Suppressor macrophage treated with lipopolysaccharide for 4 hours (primary cell): ENCODE measurements at places on chromosomes 4 and X.

DNA sequence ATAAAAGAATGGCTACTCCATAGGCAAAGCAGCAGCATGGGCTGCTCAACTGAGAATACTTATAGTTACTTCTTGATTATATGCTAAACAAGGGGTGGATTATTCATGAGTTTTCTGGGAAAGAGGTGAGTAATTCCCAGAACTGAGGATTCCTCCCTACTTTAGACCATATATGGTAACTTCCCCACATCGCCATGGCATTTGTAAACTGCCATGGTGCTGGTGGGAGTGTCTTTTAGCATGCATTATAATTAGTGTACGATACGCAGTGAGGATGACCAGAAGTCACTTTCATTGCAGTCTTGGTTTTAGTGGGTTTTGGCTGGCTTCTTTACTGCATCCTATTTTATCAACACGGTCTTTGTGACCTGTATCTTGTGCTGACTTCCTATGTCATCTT is 141.5 kb downstream of the MAGEB17 start:
- no peak for DNase-seq

- no peak for DNase-seq
Measured at GRCh38 chr4:157896726-157897125, 276.1 kb downstream of the GASK1B start.

DNA sequence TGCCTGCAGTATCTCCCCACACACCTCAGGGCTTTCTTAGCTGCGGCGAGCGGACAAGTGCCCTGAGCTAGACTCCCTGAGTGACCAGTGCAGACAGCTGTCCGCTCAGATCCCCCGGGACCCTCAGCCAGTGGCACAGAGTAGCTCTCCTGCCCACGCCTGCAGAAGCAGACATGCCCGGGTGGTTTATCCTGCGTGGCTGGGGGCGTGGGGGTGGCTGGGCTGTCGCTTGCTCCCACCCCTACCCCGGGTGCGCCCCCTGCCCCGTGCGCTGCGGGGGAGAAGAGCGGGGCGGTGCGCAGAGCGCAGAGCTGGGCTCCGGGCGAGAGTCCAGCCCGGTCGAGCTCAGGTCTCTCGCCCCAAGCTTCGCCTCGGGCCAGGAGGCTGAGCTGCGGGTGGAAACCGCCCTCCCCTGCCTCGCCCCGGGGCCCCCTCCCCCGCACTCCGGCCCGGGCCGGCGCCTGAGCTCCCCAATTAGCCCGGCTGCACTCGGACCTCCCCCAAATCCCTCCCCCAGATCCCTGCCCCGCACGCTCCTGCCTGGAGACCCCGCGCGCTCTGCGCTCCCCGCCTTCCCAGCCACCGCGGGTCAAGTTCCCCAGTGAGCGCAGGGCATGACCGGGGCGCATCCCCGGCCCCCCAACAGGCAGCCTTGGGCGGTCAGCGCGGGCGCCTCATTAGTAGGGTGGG is 11.7 kb upstream of the SHOX start:
- DNase-seq = no peak

DNA sequence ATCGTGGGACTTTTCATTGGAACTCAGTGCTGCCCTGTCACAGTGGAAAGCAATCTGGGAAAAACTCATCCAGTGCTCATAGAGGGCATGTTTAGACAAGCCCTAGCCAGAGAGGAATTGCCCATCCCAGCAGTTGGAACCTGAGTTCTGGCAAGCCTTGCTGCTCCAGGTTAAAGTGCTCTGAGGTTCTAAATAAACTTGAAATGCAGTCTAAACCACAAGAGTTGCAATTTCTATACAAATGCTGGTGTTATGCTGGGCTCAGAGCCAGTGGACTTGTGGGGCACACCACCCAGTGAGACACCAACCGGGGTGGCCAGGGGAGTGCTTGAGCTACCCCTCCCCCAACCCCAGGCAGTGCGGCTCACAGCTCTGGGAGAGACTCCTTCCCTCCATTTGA is 142.8 kb upstream of the PPP1R2C start:
- DNase-seq = no peak

GRCh38 chr4:166482758-166483157 is 609.7 kb downstream of the TLL1 start:
- no peak for DNase-seq

DNA sequence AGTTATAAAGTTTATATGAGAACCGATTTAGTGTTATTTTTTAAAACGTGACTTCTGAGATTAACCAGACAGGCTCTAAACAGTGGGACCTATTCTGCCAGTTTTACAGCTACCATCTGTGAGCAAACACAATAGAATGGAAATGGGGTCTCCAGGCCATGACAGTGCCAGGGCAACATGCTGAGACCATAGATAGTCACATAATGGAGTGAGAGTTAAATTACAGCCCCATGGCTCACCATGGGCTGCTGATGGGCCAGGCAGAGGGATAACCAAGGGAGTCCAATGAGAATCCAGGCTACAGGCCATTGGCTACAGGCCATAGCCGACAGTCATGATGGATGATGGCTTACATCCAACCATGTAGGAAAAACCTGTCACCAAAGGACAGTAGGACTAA is 183.5 kb upstream of the NDP start:
- DNase-seq = no peak

DNA sequence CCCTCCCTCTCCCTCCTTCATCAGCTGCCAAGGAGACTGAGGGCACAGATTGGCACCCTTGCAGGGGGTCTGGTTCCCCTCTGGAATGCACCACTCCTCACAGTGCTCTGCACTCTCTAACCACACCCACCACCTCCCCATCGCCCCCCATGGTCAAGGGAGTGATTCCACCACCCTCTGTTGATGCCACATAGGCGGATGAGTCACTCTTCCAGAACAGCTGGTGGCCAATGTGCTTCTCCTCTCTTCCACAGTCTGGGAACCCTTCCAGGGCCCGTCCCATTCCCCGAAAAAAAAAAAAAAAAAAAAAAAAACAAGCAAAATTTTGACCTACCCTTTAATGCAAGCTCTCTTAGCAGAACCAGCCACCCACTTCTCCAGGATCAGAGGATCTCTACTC is 341.3 kb upstream of the KLF3 start:
- peak; percentile 40 for DNase-seq

DNA sequence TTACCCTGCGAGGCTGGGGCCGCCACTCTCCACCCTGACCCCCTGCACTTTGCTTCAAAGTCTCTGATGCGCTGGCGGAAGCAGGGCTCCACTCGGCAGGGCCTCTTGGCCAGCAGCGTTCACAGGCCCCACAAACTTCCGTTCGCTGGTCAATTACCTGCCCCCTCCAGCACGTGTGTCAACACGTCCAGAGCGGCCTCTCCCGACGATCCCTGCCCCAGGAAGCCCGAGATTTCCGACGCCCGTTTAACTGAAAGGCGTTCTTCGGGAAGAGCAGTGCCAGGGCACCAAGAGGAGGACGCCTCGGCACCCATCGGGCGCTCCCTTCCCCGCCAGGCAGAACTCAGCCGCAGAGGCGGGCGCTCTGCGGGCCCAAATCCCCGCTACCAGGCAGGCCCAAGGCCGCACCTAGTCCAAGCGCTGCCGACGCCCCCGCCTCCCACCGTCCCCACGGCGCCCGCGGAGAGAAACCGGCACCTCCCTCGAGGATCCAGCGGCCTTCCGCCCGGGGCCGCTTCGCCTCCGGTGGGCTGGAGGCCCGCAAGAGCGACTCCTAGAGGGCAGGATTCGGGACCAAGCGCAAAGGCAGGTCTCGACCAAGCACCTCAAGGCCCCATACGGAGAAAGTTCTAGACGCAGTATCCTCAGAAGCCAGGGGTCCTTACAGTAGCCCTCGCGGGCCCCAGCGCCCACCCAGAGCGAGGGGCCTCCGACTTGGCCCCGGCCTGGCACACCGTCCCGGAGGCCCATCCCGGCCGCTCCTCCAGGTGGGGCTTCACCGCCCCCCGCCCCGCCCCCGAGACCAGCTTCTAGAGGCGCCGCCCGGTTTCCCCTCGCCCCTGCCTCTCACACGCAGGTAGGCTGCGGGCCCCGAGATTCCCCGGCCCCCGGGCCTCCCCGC is 586 bp downstream of the BCAP31 start:
- DNase-seq = peak; percentile 24

- DNase-seq = peak; percentile 45
Measured at GRCh38 chrX:13661735-13662288, 8.9 kb downstream of the TCEANC start.

GRCh38 chrX:13828392-13828791 is 11.5 kb upstream of the GPM6B start:
- DNase-seq = no peak

- peak; percentile 63 for DNase-seq
Measured at GRCh38 chr4:158193171-158193749, 17.0 kb upstream of the TMEM144 start.

DNA sequence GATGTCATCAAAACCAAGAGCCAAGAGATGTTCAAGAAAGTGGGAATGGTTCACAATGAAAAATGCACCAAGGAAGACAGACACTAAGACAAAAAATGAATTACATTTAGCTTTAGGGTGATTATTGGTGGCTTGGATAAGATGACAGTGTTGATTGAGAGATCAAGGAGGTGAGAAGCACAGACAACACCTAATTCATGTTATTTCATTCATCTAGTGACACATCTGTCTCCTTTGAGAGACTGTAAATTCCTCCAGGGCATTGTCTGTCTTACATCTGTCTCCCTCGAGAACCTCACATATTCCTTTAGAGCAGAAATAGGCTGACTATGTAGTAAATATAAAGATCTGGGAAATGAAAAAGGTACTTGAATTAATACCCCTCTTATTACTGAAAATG is 94.2 kb upstream of the SMIM31 start:
- no peak for DNase-seq

GRCh38 chr4:96974295-96974694 is 1134.4 kb downstream of the PDHA2 start:
- DNase-seq = no peak

GRCh38 chrX:37812110-37812509 is 32.3 kb downstream of the CYBB start:
- DNase-seq = peak; percentile 35

GRCh38 chrX:24928114-24928513 is 87.7 kb downstream of the ARX start:
- DNase-seq = no peak

- DNase-seq = no peak
Measured at GRCh38 chrX:47278691-47279090, 45.9 kb downstream of the USP11 start.

GRCh38 chr4:82969414-82969813 is 41.2 kb downstream of the LIN54 start:
- no peak for DNase-seq

- DNase-seq = no peak
Measured at GRCh38 chr4:40173470-40173875, 23.4 kb upstream of the RHOH start.

GRCh38 chr4:7684294-7684693 is 249.6 kb upstream of the PSAPL1 start:
- no peak for DNase-seq

- no peak for DNase-seq
Measured at GRCh38 chr4:140112576-140112975, 41.4 kb downstream of the MAML3 start.

GRCh38 chr4:119735165-119735651 is 106.6 kb upstream of the PDE5A start:
- no peak for DNase-seq

DNA sequence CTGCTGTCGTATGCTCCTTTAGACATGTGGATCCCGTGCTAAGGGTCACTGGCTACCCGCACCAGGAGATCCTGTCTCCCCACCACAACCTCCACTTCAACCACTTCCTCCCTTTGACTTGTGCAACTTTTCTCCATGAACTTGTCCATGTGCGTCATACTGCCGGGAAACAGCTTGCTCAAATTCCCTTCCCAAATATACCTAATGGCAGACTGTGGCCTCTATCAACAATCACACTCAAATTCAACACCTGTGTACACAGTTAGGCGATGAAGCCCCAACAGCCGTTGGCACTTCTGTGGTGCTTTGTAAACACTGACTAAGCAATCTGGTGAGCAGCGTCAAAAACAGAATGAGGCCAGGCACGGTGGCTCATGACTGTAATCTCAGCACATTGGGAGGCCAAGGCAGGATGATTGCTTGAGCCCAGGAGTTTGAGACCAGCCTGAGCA is 49.5 kb downstream of the CD99L2 start:
- DNase-seq = peak; percentile 54

GRCh38 chr4:37732526-37733186 is 46.5 kb upstream of the RELL1 start:
- no peak for DNase-seq

DNA sequence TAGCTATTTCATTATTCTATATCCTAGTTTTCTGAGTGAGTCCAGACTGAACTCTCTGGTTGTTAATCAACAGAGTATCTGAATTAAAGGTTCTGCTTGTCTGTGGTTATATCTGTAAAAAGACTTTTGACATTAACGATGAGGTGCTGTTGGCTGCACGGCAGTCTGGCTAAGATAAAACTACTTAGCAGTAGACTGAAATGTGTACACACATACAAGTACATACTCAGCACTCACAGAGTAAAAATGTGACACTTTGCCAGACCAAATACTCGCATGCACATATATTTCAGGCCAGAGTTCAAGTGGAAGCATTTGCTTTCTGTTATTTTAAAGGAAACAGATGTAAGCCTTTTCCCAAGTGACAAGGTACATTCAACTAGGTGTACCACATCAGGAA is 80.5 kb downstream of the PRDM5 start:
- no peak for DNase-seq

DNA sequence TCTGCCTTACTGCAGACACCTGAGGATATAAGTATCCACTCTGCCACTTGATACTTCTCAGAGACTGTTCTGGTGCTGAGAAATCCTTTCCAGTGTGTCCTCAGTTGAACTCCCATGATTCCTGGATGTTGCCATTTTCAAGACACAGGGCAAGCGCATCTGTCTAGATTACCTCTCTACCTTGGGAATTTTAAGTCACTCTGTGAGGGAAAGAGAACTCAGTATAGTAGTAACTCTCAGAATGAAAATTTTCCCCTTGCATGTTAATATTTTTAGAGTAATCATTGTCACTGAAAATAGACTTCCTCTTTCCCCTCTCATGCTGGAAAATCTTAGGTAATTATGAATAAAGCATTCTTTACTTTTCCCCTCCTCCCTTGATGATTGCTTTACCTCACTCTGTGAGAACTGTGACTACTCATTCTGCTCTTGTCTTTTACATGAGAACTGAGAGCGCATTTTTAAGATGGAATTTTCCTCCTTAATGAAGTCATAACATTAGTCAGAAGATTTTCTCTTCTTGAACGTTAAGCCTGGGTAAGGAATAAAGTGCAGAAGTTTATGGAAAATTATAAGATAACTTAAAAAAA is 45.0 kb downstream of the TET2 start:
- peak; percentile 85 for DNase-seq

- DNase-seq = no peak
Measured at GRCh38 chrX:133849676-133850075, 135.7 kb downstream of the GPC3 start.

GRCh38 chr4:16142598-16143310 is 58.9 kb upstream of the PROM1 start:
- no peak for DNase-seq

- no peak for DNase-seq
Measured at GRCh38 chr4:5009796-5010195, 9.5 kb downstream of the CYTL1 start.

GRCh38 chr4:67556436-67556835 is 2.1 kb upstream of the STAP1 start:
- DNase-seq = peak; percentile 74
